ENCODE measurements at places on chromosomes 7 and 10.

- DNase-seq: no peak
Measured at GRCh38 chr7:80596933-80597517, 41.4 kb upstream of the CD36 start.

- DNase-seq: no peak
Measured at GRCh38 chr10:70600512-70601395, 1.8 kb downstream of the PRF1 start.

DNA sequence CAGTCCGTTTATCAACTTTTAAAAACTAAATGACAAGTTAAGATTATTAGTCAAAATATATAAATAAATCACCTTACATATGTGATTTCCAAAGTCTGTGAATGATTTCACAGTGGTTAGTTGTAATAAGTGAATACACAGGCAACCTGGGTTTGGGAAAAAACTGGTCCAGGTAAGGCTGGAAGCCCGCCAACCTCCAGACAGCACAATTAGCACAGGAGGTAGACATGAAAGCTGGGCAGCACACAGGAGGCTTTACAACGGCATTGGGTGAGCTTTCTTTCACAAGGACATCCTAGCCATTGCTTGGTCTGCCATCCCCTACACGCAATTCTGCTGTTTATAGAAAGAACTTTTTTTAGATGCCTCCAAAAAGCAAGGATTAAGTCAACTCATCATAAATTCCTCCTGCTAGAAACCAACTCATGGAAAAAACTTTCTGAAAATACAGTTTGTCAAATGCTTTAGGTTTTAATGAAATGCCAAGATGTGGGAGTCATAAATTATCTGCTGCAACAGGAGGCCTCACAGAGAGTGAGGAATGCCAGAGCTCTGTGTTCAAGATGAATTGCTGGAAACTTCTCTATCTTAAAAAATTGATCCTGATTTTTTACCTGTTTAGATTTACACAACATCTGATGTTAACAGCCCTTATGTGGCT is 346.8 kb upstream of the NFE2L3 start:
- DNase-seq: no peak

- DNase-seq: no peak
Measured at GRCh38 chr7:18087026-18087686, 59.5 kb upstream of the PRPS1L1 start.

GRCh38 chr10:19570120-19570519 is 246.1 kb upstream of the PLXDC2 start:
- no peak for DNase-seq

- DNase-seq: no peak
Measured at GRCh38 chr10:94423627-94424026, 21.3 kb downstream of the TBC1D12 start.

DNA sequence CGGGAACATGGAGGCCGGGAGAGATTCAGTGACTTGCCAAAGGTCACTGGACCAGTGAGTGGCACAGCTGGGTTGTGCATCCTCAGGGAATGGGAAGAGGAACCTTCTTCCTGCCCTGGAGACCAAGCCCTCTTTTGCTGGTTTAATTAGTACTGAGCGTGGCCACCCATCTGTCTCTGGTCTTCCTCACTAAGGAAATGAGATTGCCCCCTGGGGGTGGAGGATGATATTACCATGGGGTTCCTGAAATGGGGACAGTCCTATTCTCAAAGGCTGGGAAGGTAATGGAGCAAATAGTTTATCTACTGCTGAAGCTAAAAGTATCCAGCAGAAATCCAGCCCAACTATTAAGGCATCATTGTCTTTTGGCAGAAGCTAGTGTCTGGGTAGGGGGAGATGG is 98.6 kb upstream of the FGFR2 start:
- no peak for DNase-seq

DNA sequence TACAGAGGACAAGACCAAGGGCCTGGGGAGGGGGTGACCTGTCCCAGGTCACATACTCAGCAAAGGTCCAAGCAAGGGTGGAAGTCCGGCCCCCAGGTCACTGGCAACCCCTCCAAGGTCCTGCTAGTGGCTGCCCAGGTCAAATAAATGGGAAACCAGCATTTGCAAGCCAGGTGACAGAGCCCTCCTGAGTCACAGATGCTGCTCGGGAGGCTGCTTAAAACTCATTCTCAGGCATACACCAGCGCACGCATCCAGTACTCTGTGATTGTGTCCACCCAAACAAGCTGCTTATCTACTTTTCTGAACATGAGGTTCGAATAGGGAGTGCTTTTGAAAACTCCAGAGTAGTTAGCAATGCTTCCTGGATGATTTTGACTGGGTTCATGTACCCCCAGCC is 130.6 kb downstream of the TAX1BP1 start:
- DNase-seq: no peak

DNA sequence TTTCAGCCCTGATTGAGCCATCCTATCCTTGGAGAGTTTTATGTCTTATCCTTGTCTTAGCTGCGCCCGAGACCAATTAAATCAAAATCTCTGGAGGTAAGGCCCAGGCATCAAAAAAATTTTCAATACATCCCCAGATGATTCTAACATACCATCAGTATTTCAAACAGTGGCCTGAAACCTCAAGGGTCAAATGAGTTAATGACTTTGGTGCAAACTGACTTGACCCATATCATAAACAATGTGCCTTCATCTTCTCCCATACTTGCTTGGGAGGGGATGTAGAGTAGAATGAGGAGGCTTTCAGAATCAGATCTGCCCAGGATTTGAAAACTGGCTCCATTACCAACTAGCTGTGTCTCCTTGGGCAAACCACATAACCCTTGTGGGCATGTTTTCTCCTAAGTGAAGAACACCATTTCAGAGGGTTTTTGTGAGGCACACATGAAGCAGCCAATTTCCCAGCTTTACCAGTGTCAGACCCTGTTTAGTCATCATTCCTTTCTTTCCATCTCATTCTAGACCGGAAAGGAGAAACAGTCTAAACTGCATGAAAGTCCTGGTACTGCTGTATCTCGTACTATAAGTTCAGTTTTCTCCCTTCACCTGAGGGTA is 35.7 kb upstream of the ATXN7L1 start:
- no peak for DNase-seq

GRCh38 chr10:45461034-45461433 is 87.0 kb downstream of the ALOX5 start:
- DNase-seq: no peak
